ENCODE measurements at places on chromosomes 11 and 22.

DNA sequence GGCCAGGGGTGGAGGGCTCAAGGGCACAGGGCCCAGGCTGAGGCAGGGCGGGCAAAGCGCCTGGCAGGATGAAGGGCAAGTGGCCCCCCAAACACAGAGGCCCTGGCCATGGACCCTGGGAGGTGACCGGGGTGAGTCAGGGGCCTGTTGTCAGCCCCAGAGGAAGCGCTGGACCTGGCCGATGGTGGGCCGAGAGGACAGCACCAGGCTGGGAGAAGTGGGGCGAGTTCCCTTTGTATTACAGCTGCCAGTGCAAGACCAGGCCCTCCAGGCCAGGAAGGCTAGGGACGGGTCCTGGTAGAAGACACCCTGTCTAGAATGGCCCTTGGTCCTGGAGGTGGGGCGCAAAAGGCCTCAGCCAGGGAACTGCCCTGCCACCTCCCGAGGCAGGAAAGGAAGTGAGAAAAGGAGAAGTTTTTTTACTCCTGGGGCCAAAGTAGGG lies 12.8 kb downstream of the CXCR5 start:
- DNase-seq = no peak

GRCh38 chr11:46889689-46890475 lies 28.5 kb downstream of the LRP4 start:
- peak; percentile 80 for DNase-seq

- DNase-seq = no peak
Observed at GRCh38 chr22:50061824-50062355, 3.8 kb upstream of the TTLL8 start.

- DNase-seq = no peak
Observed at GRCh38 chr11:68049509-68050370, 10.9 kb downstream of the TCIRG1 start.

DNA sequence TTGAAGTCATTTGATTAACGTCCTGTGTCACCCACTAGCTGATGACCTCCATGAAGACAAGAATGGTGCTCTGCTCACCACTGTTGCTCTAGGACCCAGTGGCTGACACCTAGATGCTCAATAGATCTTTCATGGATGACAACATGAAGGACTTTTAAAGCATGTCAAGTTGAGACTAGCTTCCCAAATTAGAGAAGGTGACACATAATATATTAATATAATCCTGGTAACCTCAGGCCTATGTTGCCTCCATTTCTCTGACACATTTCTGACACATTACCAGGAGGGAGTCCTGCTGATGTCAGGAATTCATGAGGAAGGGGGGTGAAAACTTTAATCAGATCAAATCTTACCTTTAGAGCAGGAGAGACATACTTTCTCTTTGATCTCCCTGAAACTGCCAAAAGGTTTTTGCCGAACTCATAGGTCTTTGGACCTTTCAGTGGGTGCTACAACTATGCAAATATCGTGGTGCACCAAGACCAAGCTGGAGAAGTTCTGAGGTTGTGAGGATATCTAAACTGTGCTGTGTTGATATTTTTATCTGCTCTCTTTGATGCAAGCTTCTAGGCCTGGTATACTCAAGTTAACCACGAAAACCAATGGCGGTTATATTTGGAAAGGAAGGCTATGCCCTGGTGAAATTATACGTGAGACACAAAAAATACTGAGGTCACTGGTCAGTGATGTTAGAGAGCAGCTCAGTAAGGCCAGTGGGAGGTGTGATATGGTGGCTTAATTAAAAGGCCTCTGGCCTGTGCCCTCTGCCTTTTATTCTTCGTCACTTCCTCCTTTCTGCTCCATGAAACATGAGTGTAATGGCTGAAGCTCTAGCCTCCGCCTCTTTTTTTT lies 13.2 kb upstream of the AMPD3 start:
- DNase-seq = peak; percentile 12

Data from right forelimb (tissue), 1 donor.